ENCODE measurements at places on chromosomes 3 and 15.

DNA sequence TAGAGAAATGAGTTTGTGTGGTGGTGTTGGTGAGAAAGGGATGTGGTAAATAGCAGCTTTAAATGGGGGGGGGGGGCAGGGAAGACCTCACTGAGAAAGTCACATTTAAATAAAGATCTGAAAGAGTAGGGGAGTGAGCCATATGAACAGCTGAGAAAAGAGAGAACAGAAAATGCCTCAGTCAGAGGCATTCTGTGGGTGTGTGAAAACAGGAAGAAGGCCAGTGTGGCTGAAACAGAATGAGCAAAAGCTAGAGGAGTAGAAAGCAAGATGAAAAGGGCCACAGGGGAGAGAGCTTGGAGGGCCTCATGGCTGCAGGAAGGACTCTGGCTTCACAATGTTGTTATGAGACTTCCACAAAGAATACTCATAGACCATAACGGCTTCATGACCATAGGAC is 783.3 kb downstream of the ZPLD1 start:
- no peak for DNase-seq

DNA sequence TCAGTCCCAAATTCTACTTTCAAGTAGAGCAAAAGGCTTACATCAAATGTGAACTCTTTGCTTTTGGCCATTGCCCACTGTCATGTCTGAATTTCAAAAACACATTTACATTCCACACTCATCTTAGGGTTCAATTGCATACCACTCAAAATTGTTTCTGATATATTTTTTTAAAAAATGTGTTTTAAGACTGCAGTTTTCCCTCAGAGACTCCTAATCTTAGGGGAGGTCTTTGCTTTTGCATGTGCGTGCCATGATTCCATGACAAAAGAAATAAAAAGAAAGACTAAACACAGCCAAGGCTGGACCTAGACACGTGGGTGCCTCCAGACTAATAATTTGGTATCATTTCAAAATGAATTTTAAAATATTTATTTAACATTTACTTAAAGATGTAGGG is 396.8 kb upstream of the RASGRP1 start:
- DNase-seq, result no peak

- DNase-seq, result no peak
Measured at GRCh38 chr3:13192471-13193213, 119.4 kb upstream of the IQSEC1 start.

DNA sequence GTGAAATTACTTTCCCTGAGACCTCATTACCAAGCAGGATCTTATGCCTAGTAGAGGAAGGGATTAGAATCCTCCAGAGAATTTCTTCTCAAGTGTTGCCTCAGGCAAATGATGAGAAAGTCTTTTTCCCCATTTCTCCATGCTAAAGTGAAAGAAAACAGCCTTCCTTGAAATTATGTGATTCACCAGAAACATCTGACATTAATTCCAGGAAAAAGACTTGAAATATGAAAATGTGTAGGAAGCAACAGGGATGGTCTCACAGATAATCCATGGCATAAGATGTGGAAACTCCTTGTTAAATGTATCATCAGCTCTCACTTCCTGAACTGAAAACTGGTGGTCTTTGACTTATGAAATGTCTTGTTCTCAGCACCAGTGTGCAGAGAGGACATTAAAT is 17.9 kb upstream of the ABI3BP start:
- DNase-seq, result no peak

DNA sequence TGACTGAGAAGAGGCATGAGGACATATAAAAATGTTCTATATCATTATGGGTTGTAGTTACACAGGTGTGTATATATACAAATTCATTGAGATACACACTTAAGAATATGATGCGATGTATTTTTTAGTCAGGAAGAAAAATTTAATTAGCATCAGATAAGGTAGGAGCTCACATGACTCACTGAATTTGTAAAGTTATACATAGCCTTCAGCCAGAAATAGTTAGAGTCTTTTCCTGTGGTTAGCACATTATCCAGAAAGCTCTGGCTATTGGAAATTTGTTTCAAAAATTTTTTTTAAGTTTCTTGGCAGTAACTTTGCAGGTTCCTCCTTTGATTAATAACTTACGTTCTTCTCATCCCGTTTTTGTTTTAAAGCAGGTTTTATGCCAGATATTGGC is 88.6 kb downstream of the STT3B start:
- no peak for DNase-seq

GRCh38 chr3:49302613-49303012 is 25.6 kb upstream of the C3orf62 start:
- DNase-seq, result no peak

DNA sequence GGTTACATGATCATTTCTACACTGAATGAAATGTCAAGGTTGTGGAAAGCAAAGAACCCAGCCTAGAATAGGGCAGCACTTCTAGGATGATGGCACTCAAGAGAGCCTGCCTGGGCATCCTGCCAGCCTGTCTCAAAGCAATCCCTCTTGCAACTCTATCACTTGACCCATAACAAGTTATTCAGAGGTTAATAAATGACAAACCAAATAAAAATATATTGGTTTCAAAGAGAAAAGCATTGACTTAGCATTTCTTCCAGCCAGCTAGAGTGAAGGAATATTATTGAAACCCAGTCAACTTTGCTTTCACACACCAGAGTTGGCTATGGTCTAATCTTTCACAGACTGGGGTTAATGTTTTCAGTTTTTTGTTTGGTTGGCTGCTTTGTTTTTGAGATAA is 214.6 kb upstream of the UBE2E2 start:
- DNase-seq, result no peak

GRCh38 chr3:197775317-197775716 is 15.7 kb upstream of the LRCH3 start:
- DNase-seq, result no peak

- DNase-seq, result no peak
Measured at GRCh38 chr3:162390891-162391290, 894.3 kb downstream of the OTOL1 start.

- no peak for DNase-seq
Measured at GRCh38 chr3:64651741-64652241, 36.0 kb downstream of the ADAMTS9 start.

DNA sequence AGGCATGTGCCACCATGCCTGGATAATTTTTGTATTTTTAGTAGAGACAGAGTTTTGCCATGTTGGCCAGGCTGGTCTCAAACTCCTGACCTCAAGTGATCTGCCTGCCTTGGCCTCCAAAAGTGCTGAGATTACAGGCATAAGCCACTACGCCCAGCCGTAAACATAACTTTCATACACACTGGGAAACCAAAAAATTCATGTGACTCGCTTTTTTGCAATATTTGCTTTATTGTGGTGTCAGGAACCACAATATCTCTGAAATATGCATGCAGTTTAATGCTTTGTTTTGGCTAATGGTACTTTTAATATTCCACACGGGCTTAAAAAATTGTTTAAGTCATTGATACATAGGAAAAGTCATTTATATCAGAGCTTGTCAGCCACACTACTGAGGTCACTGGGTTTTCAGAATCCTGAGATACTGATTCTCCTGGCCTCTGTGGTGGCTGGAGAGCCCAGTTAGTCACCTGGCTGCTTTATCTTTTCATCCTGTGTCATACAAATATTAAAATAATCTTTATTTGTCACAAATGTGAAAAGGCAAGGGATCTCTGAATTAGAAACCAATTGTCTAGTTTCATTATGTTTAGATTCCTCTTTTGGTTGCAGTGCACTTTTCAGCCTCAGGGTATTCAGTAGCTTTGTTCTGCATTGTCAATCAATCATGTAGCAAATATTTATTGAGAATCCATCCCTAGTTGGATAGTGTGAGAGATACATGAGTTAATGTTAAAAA is 10.0 kb downstream of the TMEM62 start:
- no peak for DNase-seq
